Spinal cord (tissue), 10 donors: ENCODE measurements at places on chromosomes 5 and 9. TPM values are rescaled to one million over a fixed set of nuclear protein-coding genes. Genes with fewer than 3 reads are reported as not detected.

ENG gene
- polyA plus RNA-seq, result 44.6 TPM

- H3K27ac ChIP-seq, result no peak overlapping the region
- H3K36me3 ChIP-seq, result no peaks in the 10 kb centered on the region
- DNase-seq, result no peak
- H3K4me1 ChIP-seq, result no peaks in the 10 kb centered on the region
- no peaks in the 10 kb centered on the region for H3K27me3 ChIP-seq
Measured at GRCh38 chr5:17185773-17186172, 31.7 kb upstream of the BASP1 start.

DNA sequence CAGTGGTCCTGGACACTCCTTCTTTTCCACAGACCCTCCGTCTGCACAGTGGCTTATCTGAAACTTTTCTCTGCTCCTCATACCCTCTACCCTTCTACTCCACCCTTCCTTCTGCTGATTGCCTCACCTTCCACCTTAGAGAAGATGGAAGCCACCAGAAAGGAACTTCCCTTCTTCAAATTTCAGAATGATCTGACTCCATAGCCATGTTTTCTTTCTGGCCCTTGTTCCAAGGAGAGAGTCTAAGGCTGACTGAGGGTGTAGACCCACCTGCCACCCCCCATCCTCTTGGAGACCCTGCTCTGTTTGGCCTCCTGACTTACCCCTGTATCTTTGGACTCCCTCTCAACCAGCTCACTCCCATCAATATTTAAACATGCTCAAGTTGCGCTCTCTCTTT is 7.4 kb downstream of the SNX30 start:
- no peak overlapping the region for H3K27ac ChIP-seq
- H3K36me3 ChIP-seq, result no peaks in the 10 kb centered on the region
- DNase-seq, result no peak
- no peaks in the 10 kb centered on the region for H3K4me1 ChIP-seq
- no peaks in the 10 kb centered on the region for H3K27me3 ChIP-seq

MEGF10 gene
- 31.2 TPM for polyA plus RNA-seq

GRCh38 chr5:27511061-27511460 is 472.7 kb upstream of the CDH9 start:
- no peak overlapping the region for H3K27ac ChIP-seq
- no peaks in the 10 kb centered on the region for H3K4me1 ChIP-seq
- no peaks in the 10 kb centered on the region for H3K27me3 ChIP-seq
